Activated CD4-positive, alpha-beta T cell treated with anti-CD3 and anti-CD28 coated beads, Interleukin-2, amount 10 ng/mL, durations not matched to agents 24 days and 14 days (primary cell): ENCODE measurements at places on chromosomes 12 and 14. TPM values are rescaled to one million over a fixed set of nuclear protein-coding genes. Genes with fewer than 3 reads are reported as not detected.

DNA sequence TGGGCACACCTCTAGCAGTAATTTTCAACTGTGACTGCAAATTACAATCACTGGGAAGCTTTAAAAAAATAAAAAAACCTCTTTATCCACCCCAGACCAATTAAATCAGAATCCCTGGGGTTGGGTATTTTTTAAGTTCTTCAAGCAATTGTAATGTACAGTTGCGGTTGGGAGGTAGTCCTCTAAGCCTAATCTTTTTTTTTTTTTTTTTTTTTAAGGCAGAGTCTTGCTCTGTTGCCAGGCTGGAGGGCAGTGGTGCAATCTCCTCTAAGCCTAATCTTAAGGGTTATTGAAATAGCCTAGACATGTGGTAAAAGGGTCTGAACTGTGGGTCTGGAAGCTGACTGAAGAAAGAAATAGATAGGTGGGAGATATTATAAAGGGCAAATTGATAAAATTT lies 230.5 kb downstream of the AKAP6 start:
- no peaks in the 10 kb centered on the region for H3K36me3 ChIP-seq
- no peak overlapping the region for H3K4me3 ChIP-seq
- DNase-seq: no peak
- H3K27me3 ChIP-seq: no peaks in the 10 kb centered on the region

DNA sequence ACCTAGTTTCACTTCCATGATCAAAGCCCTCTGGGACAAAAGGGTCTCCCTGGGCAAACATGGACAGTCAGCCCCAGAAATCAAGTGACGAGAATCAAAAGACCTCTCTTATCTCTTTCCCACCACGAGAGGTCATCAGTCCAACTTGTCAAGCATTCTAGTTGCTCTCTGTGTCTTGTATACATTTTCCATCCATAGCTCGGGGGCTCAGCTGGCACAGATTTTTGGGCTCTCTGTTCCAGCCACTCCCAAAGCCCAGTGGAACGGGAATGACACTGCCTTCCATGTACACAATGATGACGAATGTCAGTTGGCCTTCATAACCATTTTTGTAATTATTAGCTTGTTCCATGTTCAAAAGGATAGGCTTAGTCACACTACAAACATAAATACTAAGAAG lies 29.7 kb downstream of the NOS1 start:
- no peaks in the 10 kb centered on the region for H3K4me1 ChIP-seq
- H3K4me3 ChIP-seq: no peak overlapping the region
- H3K27ac ChIP-seq: no peak overlapping the region
- no peak for DNase-seq
- H3K27me3 ChIP-seq: peaks cover 9% of the 10 kb centered on the region
- no peaks in the 10 kb centered on the region for H3K36me3 ChIP-seq

DNA sequence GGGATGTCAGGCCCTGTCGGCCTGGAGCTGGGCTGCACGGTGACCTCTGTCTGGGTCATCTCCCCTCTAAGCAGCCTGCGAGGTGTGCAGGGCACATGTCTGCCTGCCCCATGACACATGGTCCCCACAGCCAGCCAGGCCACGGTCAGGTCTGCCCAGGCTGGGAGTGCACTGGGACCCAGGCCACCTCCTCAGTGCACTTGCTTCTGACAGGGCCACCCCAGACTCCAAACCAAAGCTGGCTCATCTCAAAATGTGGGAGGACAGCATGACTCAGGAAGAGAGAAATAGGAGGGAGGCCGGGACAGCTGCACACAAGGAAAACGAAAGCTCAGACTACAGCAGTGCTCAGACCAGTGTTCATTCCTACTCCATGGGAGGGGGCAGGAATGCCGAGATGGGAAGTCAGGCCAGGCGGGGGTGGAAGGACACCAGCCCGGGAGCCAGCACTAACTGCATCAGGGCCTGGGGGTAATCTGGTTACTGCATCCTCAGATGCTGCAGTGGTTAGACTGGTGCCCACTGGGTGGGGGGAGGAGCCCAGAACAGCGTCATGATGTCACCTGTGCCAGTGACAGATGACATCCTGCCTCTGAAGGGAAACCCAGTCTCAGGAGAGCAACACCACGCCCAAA lies 4.0 kb downstream of the P2RX2 start:
- no peak for DNase-seq
- peaks cover 3% of the 10 kb centered on the region for H3K4me1 ChIP-seq
- peaks cover 6% of the 10 kb centered on the region for H3K27me3 ChIP-seq
- H3K36me3 ChIP-seq: peaks cover 16% of the 10 kb centered on the region
- H3K27ac ChIP-seq: no peak overlapping the region
- no peak overlapping the region for H3K4me3 ChIP-seq

DNA sequence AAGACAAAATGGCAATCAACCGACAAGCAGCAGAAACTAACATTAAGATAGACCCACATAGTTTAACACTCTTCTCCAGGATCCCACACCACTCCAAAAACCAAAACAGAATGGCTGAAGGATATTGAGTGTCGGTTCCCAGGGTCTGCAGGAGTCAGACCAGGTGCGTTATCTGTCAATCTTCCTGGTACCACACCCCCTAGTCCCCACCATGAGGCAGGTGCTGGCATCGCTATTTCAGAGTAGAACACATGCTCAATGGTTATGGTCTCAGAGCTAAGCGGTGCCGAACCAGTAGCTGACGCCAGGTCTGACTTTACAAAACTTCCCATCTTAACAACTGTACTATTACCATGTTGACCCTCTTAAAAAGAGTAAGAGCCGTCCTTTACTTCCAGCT lies 10.2 kb downstream of the STX2 start:
- H3K36me3 ChIP-seq: peaks cover 10% of the 10 kb centered on the region
- H3K4me1 ChIP-seq: peaks cover 19% of the 10 kb centered on the region
- no peak overlapping the region for H3K4me3 ChIP-seq
- no peak overlapping the region for H3K27ac ChIP-seq

DNA sequence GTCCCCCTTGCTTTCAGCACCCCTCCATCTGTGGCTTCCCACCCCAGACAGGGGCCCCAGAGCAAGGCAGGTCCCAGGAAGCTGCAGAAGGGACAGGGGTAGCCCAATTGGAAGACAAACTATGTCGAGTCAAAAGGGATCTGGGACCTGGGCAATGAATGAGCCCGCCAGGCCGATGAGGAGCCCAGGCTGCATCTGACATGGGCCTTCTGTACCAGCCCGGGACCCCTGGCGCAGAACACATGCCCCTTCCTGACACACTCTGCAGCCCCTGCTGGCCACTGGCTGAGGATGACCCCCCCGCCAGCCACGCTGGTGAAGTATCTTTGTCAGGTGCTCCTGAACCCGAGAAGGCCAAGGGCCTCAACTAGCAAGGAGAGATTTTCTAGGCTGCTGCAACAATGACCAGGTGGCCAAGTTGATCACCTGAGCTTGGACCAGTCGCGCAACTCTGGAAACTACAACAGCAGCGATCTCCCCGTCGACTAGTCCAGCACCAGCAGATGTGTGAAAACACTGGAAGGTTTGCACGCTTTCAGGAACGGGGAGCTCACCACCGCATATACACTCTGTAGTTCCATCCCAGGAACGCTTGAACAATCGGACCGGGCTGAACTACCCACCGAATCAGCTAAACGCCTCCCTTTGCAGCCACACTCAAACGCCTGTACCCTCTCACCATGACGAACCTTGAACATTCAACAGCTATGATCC lies 119.0 kb downstream of the NCOR2 start:
- no peak for DNase-seq
- H3K4me3 ChIP-seq: no peak overlapping the region
- peaks cover 18% of the 10 kb centered on the region for H3K36me3 ChIP-seq
- no peak overlapping the region for H3K27ac ChIP-seq

GRCh38 chr14:57317248-57317833 lies 48.6 kb downstream of the AP5M1 start:
- H3K36me3 ChIP-seq: no peaks in the 10 kb centered on the region
- peaks cover 5% of the 10 kb centered on the region for H3K4me1 ChIP-seq
- no peak overlapping the region for H3K4me3 ChIP-seq
- H3K27me3 ChIP-seq: peaks cover 2% of the 10 kb centered on the region
- DNase-seq: peak; percentile 92
- no peak overlapping the region for H3K27ac ChIP-seq

DNA sequence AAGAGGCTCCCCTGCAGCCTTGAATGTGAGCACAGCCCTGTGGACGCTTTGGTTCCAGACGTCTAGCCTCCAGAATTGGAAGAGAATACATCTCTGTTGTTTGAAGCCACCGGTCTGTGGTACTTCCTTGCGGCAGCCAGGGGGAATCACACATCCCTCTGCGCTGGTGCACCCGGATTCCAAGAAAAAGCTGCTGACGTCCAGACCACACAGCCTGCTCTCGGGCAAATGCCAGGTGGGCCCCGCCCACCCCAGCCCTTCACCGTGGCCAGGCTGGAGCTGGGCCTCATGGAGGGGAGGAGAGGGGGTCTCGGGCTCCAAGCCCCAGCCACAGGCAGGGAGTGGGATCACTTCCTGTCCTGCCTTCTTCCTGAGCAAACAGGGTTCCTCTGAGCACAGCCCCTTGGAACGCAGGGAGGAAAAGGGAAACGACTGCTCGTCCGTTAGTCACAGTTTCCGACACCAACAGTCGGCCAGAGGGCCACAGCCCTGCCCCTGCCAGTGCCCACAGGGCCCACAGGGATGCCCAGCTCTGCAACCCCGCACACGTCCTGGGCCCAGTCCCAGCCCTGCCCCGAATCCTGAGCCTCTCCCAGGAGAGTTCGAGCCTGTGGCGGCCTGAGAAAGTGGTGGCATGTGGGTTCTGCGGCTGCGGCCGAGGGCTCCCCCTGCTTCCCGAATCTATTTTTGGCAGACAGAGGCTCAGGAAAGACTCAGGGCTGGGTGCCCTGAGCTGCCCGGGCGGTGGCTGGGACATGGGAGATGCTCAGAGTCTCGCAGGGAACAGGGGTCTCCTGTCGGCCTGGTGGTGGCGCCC lies 85.3 kb downstream of the RFLNA start:
- no peaks in the 10 kb centered on the region for H3K27me3 ChIP-seq
- no peak overlapping the region for H3K4me3 ChIP-seq
- no peaks in the 10 kb centered on the region for H3K4me1 ChIP-seq
- H3K36me3 ChIP-seq: peaks cover 4% of the 10 kb centered on the region
- no peak overlapping the region for H3K27ac ChIP-seq
- DNase-seq: no peak

DNA sequence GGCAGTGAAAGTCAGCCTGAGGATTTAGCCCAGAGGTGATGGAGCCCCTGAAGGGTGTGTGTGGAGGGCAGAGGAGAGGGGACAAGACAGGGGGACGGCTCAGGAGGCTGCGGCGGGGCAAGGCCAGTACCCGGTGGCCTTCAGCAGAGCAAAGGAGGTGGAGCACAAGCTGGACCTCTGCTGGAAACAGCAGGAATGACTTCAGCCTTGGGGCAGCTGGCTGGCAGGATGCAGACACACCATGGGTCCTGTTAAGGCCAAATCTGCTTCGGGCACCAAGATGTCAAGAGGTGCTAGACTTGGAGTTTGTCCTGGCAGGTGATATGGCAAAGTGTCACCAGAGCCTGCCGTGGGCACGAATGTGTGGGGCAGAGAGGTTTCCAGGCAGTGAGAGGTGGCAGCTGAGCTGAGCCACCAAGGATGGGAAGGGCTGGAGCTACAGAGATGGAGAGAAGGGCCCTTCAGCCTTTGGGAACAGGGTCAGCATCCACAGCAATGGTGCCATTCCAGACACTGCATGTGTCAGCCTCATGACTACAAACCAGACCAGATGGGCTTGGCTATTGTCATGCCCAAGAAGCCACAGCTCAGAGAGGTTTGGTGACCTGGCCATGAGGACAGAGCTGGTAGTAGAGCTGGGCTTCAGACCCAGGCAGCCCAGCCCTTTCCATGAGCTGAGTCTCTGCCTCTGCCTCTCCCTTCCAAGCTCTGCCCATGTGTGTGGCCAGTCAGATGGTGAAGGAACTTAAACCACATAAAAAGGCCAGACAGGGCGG lies 91.9 kb downstream of the LGMN start:
- DNase-seq: no peak
- peak overlapping the region; percentile 72 for H3K4me3 ChIP-seq

DNA sequence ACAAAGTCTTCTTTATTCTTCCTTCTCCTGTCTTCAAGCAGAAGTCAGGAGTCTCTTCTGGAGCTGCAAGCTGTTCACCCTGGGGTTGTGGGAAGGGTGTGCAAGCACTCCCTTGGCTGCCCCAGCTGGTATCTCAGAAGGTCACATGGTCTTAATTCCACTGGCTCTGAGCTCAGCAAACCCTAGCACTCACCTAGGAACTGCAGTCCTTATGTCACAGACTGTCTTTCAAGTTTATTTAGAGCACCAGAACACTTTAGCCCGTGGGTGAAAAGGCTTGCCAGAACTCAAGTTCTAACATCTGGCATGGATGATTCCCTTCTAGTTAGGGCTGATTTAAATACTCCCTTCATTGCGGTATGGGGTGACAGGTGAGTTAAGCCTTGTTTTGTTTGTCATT lies 379.0 kb downstream of the CCER1 start:
- no peak for DNase-seq
- H3K27me3 ChIP-seq: no peaks in the 10 kb centered on the region
- H3K27ac ChIP-seq: no peak overlapping the region
- H3K4me3 ChIP-seq: no peak overlapping the region
- no peaks in the 10 kb centered on the region for H3K4me1 ChIP-seq

DNA sequence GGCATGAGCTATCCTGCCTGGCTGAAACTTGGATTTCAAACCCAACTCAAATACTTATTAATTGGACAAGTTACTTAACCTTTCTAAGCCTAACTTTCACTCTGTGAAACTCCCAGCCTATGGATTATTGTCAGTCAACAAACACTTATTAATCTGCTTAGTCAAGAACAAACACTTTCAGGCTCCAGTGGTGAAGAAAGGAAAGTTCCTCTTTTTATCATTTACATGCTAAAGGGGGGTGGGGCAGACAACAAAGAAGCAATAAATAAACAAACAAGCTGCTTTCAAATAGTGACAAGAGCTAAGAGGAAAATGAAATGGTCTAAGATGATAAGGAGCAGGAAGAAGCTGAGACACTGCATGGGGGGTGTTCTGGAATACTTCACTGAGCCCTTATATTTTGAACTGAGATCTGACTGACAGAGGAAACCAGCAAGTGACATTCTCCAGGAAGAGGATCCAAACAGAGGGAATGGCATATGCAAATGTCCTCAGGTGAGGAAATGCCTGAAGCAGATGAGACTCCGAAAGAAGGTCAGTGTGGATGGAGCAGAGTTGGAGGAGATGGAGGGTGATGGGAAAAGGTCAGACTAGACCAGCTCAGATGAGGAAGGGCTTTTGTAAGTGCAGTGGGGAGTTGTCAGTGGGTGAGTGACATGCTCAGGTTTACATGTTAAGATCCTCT lies 259.6 kb downstream of the ITPR2 start:
- H3K27me3 ChIP-seq: no peaks in the 10 kb centered on the region
- no peak overlapping the region for H3K27ac ChIP-seq
- peaks cover 11% of the 10 kb centered on the region for H3K4me1 ChIP-seq
- no peak overlapping the region for H3K4me3 ChIP-seq
- H3K36me3 ChIP-seq: peaks cover 28% of the 10 kb centered on the region
- DNase-seq: no peak

The RGS6 gene
- total RNA-seq: 2.5 TPM in 2 replicates

The SAMD15 gene
- 0.28 and 0.63 TPM in 2 replicates for total RNA-seq
